ENCODE measurements at places on chromosomes 11 and 22.

DNA sequence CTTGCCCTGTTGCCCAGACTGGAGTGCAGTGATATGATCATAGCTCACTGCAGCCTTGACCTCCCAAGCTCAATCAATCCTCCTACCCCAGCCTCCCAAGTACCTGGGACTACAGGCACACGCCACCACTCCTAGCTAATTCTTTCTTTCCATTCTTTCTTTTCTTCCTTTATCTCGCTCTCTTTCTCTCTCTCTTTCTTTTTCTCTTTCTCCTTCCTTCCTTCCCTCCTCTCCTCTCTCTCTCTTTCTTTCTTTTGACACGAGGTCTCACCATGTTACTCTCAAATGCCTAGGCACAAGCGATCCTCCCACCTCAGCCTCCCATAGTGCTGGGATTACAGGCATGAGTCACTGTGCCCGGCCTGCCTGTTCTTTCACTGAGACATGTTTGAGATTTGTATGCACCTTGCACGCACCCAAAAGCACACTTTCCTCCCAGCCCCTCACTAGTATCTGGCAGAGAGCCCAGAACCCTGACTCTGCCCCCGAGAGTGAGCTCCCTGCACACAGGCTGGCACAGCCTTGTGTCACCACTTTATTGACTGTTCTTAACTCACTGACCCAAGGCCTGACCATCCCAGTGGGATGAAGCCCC is 56.8 kb downstream of the CD6 start:
- DNase-seq, result peak; percentile 25

GRCh38 chr11:12840871-12841660 is 166.8 kb downstream of the TEAD1 start:
- no peak for DNase-seq

- no peak for DNase-seq
Observed at GRCh38 chr11:118275176-118275575, 11.1 kb upstream of the MPZL2 start.

- DNase-seq, result no peak
Observed at GRCh38 chr11:125105926-125106325, 5.5 kb downstream of the TMEM218 start.

DNA sequence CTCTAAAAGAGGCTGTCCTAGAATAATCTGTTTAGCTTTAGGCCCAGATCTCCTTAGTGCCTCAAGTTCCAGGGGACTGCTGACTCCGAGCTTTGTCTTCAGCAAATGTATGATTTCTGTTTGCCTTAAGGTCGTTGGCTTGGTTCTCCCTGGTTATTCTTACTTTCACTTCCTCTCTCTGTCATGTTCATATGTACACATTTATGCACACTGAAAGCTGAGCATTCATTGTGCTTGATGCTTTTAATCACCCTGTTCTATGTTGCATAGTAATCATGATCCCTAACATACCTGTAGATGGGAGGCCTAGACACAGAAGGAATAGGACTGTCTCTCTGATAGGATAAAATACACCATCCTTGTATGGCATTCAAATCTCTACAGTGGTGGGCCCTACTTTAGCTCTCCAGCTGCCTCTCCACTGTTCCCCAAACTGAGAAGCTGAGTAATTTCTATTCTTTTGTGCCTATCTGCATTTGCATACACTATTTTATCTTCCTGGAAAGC is 7.2 kb downstream of the PPFIBP2 start:
- DNase-seq, result no peak

DNA sequence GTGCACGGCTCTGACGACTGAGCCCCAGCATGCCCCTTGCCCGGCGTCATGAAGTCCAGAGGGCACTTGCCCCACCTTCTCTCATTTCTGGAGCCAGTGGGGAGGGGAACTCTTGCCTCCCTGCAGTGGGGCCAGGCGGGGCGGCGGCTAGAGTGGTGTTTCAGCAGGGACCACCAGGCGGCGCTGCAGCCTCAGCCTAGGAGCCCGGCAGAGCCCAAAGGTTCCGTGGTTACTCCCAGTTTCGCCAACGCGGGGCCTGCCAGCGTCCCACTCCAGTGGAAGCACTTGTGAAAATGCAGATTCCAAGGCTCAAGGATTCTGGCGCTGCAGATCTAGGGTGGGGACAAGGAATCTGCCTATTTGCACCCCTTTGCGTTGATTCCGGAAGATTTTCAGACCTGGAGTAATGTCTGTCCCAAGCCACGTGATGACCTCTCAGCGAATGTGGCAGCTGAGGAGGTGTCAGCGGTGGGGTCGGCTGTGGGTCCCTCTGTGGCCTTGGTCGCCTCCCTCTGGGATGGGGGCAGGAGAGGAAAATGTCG is 55.7 kb downstream of the CD82 start:
- peak; percentile 14 for DNase-seq

- no peak for DNase-seq
Observed at GRCh38 chr11:68047437-68048290, 8.8 kb downstream of the TCIRG1 start.

GRCh38 chr11:1564535-1565172 is 7.4 kb downstream of the DUSP8 start:
- DNase-seq, result no peak

DNA sequence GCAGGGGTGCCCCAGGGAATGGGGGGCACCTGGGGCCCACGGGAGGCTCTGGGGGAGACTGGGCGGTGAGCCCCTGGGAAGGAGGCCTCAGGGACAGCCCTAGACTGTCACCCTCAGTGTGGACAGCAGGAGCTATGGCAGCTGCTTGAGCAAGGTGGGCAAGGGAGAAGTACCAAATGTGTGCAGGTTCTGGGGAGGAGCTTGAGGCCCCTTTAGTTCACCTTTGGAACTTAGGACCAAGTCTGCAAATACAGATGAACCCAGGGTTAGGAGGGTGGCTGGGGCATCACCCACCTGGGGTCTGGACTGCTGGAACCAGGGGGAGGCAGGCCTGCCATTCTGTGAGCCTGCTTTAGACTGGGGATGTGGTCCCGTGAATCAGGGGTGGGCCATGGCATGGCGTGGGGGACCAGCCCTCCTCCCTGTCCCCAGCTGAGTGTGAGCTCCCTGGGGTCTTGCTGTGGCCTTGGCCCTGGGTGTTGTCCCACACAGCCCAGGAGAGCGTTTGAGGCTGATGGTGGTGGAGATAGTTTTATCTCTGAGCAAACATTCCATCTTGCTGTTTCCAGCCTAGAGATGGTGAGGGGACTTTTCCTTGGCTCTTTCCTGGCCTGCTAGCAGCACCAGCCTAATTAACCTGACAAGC is 122.3 kb downstream of the KCNQ1 start:
- DNase-seq, result no peak

GRCh38 chr11:5992604-5993251 is 5.9 kb upstream of the OR52L1 start:
- no peak for DNase-seq

DNA sequence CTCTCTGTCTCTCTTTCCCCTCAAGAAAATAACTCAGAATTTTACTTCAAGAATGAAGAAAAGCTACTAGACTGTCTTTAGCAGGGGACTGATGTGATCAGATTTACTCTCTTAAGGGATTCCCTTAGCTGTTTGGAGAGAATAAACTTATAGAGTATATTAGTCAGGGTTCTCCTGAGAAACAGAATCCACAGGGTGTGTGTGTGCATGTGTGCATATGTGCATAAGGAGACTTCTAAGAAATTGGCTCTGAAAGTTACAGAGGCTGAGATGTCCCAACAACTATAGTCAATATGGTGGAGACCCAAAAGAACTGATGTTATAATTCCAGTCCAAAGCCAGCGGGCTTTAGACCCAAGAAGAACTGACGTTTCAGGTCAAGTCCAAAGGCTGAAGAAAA is 43.1 kb upstream of the ARL14EP start:
- no peak for DNase-seq

GRCh38 chr22:38208551-38208968 is 6.8 kb downstream of the MAFF start:
- no peak for DNase-seq

GRCh38 chr22:31148953-31149627 is 8.8 kb upstream of the PLA2G3 start:
- DNase-seq, result no peak

- no peak for DNase-seq
Observed at GRCh38 chr11:4947505-4947904, at the start of gene OR51A4. Gene OR51A4 (minus strand): TSS chr11:4947605. CDS start chr11:4947100, 505 bp downstream.

DNA sequence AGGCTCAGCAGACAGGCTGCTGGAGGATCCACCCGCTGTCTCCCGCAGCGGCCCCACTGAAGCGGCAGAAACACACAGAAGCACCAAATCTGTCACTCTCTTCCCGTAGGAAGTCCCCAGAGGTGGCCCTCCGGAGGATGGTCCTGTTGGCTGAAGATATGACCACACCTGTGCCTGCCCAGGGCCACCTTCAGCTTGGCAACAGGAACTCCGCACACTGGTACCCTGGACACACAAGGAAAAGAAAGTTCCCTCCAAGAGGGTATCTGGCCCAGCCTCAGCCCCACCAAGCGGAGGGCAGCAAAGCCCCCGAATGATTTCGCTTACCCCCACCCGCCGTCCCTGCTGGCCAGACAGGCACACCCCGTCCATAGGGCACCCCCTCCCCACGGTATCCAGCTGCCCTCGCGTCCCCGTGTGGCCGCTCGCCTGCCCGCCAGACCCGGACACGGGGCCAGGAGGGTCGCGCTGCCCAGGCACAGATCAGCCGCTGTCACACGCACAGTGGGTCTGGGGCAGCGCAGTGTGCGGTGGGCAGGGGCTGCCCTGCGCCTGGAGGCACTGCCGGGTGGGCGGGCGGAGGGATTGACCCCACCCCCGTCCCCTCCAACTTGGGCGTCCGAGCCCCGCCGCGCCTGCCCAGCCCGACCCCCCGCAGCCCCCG is 7.0 kb downstream of the RASSF7 start:
- DNase-seq, result no peak

DNA sequence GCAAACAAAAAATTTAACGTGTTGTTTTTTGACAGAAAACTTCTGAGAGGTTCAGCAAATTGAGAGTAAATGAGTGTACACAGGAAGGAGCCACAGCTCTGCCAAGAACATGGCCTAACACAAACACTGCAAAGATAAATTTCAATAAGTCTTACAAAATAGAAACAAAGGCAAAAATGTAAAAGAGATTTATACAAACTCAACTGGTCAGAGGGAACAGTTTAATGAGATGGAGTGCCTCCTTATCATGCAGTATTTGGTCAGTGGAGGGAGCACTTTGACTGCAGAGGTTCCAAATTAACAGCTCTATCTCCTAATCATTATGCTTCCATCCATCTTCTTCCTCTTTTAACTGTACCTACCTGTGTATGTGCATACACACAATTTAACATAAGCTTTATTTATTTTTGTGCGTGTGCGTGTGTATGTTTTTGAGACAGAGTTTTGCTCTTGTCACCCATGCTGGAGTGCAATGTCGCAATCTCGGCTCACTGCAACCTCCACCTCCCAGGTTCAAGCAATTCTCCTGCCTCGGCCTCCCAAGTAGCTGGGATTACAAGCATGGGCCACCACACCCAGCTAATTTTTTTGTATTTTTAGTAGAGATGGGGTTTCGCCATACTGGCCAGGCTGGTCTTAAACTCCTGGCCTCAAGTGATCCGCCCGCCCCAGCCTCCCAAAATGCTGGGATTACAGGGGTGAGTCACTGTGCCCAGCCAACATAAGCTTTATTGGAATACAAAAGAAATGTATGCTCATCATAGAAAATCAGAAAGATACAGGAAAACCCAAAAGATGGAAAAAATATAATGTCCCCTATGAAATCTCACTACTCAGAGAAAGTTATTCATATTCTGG is 111.9 kb downstream of the MRTFA start:
- no peak for DNase-seq

GRCh38 chr11:16088774-16089173 is 267.6 kb downstream of the SOX6 start:
- no peak for DNase-seq

DNA sequence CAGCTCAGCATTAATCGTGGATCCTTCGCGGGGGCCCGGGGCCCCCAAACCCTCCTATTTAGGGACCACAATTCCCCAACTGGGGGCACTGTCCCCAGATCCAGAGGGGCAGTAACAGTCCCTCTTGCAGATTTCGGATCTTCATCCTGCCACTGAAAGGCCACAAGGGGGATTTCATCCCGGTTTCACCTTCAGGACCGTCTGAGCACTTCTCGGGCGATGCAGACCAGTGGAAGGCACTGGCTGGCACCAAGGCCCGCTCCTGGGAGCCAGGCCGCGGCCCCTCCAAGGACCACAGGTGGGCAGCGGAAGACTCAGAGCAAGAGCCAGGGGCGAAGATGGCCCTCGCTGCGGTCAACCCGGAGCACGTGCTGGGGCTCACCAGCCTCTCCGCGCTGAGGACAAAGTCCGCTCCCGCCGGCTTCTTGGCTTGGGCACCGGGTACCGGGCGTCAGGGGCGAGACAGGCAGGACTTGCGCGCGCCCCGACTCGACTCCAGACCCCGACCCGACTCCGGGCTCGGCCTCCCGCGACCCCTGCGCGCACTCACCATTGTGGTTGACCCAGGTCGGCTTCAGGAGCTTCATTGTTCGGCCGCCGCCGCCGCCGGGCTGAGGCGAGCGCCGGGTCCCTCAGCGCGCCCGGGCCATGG is 517 bp downstream of the HIRA start:
- no peak for DNase-seq

GRCh38 chr22:35593891-35594470 is 23.1 kb downstream of the MB start:
- no peak for DNase-seq

DNA sequence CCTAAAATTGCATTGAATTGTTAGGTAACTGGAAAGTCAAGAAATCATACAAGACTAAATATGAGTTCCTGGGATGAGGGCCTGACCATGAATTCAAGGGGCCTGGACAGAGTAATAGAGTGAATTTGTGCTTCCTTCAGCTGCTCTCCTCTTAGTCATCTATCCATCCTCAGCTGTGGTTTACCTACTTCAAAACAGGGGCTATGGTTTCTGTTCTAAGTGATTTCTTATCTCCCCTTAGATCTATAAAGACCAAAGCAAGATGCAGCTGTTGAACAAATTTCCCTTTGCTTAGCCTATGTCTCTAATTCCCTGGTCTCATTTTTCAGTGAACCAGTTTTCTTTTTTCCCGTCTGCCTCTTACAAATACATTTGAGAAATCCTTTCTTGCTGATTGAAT is 428.5 kb downstream of the FAM181B start:
- no peak for DNase-seq

GRCh38 chr11:23653071-23653675 is 792.9 kb upstream of the CCDC179 start:
- DNase-seq, result no peak

DNA sequence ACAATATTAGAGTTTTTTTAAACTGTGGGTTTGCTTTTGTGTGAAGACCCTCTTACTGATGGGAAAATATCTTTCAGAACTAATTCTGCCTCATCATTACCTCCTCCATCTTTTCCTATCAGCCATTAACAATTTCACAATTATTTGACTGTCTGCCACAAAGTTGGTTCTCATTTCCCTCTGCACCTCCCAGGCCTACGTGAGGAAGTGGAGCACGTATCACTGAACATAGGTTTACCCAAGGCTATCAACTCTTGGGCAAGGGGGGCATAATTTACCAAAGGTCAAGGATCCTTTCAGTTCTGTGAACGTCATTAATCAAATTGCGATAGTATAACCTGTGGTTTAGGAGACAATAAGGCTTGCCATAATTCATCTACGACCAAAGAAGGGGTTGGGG is 60.0 kb downstream of the LIF start:
- no peak for DNase-seq

- DNase-seq, result no peak
Observed at GRCh38 chr11:46380340-46381047, 975 bp upstream of the MDK start.

GRCh38 chr22:44427611-44428470 is 70.2 kb downstream of the RTL6 start:
- no peak for DNase-seq

Measured in activated CD4-positive, CD25-positive, alpha-beta regulatory T cell (primary cell).